ENCODE measurements at places on chromosomes 12 and 14.

- DNase-seq = no peak
Observed at GRCh38 chr14:94117856-94118255, 7.3 kb downstream of the IFI27 start.

DNA sequence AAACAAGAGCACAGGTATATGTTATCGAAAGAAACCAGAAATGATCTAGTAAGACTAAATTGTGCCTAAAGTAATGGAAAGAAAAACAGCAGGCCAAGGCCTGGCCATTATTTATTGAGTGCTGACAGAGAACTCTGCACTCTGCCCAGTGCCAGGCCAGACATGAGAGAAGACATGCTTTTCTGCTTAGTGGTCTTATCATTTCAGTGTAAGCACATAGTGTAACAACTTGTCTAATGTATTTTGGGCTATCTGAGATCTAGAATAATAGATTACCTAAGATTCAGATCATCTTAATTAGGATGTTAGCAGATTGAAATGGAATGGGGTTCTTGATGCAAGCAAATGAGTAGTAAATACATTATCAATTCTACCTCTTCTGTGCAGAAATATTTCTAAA, 278.3 kb downstream of the AKAP6 start:
- no peak for DNase-seq

DNA sequence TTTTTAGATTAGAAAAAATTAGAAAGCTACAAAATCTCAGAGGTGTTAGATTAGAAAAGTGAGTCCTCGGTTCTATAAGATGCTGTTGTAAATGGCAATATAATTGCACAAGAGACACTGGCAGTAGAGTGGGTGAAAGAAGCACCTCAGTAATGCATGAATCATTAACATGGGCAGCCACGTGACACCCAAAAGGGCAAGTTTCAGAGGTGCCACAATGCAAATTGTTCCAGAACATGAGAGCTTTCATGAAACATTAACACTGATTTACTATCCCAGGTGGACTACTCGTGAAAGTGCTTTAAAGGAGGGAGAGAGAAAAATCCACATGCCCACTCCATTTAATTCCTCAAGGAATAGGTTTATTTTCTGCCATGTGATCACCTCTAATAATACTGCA, 108.4 kb downstream of the PTPRR start:
- no peak for DNase-seq

- no peak for DNase-seq
Observed at GRCh38 chr12:57066245-57066644, 12.3 kb downstream of the NEMP1 start.

DNA sequence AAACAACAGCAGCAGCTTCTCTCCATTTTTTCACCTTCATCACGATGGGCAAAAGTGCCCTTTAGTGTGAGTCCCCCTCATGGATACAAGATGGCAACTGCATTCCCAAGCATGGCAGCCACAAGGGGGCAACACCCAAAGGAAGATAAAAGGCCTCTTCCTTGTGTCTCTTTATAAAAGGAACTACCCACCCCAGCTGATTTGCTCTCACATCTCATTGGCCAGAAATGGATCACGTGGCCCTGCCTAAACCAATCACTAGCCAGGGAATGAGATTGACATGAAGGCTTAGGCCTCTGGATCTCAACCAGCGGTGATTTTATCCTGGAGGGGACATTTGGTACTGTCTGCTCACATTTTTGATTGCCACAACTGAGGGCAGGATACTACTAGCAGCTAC, 21.9 kb upstream of the IFT81 start:
- peak; percentile 91 for DNase-seq

DNA sequence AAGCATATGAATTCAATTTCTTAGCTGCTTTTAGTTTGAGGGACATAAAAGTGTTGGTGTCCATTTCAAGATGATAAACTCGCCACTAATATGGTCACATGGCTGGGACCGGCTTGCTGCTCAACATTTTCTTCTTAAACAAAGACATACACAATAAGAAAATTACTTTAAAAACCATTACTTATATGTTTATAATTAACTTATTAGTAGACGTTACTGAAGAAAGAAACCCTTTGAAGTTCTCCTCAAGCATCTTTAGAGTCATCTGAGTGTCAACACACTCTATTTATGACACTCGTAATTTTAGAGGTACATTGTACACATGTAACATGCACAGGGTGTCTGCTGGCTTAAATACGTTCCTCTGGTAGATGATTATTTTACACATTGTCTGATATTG, 74.7 kb downstream of the BMP4 start:
- no peak for DNase-seq

DNA sequence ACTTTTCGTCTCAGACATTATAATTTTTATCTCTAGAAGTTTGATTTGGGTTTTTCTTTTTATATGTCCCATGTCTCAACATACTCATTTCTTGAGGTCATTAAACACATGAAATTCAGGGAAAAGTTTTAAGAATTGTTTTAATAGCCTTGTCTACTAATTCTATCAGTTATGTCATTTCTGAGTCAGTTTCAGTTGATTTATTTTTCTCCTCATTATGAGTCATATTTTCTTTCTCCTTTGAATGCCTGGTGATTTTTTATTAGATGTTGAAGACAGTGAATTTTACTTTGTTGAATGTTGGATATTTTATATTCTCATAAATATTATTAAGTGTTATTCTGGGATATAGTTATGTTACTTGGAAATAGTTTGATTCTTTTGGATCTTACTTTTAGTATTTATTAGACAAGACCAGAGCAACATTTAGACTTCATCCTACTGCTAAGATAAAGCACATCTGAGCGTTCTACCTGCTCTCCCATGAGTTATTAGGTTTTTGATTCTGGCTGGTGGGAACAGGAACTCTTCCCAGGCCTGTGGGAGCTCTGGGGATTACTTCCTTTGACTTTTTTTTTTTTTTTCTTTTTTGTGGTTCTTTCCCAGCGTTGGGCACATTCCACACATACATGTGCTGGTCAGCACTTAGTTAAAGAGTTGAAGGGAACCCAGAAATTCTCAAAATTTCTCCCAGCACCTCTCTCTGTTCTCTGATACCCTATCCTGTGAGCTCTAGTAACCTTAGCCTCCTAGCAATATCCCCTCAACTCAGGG, 1157.7 kb downstream of the BCL11B start:
- DNase-seq = no peak

DNA sequence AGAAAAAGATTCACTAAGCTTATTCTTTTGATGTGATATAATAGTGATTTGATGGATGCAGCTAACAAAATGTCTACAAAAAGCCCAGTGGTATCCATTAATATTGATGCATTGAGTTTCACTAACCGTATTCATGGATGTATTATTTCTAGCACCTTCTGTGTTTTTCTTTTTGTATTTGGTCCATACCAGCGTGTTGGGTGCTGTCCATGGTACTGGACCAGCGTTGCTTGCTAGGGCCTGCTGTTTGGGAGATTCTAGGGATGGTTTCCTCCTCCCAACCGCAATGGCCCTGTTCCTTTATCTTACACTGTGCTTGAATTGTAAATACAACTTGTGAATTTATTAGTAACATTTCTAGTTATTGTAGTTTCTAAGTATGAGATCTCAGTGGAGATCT, 31.7 kb downstream of the ANO4 start:
- peak; percentile 63 for DNase-seq

GRCh38 chr14:23078692-23079116, 16.2 kb downstream of the ACIN1 start:
- DNase-seq = peak; percentile 98

Measured in ELR (cell line).